Lung microvascular endothelial cell (primary cell): ENCODE measurements at places on chromosomes 4 and X. TPM values are rescaled to one million over a fixed set of nuclear protein-coding genes. Genes with fewer than 3 reads are reported as not detected.

- no peak for DNase-seq
Observed at GRCh38 chr4:102326951-102327350, 18.3 kb downstream of the SLC39A8 start.

DNA sequence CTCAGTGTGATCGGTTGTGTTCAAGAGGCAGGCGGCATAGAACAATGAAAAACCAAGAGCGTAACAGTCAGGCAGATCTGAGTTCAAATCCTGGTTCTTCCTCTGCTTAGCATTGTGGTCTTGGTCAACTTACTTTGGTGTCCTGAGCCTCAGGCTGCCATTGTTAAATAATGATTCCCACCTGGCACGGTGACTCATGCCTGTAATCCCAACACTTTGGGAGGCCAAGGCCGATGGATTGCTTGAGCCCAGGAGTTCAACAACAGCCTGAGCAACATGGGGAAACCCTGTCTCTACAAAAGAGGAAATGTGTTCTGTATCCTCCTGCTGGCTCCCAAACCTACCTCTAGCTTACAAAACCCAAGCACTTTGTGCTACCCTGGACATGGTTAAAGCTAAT is 129.0 kb upstream of the STX18 start:
- no peak for DNase-seq

- DNase-seq = peak; percentile 86
Observed at GRCh38 chrX:13087322-13088155, 43.1 kb upstream of the FAM9C start.

Gene STAP1
- not detected in 2 replicates for total RNA-seq

DNA sequence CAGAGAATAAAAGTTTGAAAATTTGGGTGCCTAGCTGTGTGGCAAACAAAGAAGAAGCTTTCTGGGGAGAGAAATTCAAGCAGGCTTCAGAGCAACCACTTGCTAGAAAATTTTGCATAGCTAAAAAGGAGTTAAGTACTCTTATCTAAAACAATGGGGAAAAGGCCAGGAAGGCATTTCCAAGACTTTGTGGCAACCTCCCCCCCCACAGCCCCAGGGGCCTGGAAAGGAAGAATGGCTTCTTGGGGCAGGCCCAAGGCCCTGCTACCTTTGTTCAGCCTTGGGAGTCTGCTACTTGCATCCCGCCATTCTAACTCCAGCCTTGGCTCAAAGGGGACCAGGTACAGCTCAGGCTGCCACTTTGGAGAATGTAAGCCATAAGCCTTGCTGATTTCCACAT is 102.2 kb downstream of the PTCHD1 start:
- no peak for DNase-seq

Gene CXXC4
- under 0.01 TPM in 1 of 2 replicates, not detected in the other for total RNA-seq

Gene C4orf54
- under 0.01 TPM in 1 of 2 replicates, not detected in the other for total RNA-seq

- no peak for DNase-seq
Observed at GRCh38 chr4:75830906-75831305, 71.3 kb downstream of the PPEF2 start.

DNA sequence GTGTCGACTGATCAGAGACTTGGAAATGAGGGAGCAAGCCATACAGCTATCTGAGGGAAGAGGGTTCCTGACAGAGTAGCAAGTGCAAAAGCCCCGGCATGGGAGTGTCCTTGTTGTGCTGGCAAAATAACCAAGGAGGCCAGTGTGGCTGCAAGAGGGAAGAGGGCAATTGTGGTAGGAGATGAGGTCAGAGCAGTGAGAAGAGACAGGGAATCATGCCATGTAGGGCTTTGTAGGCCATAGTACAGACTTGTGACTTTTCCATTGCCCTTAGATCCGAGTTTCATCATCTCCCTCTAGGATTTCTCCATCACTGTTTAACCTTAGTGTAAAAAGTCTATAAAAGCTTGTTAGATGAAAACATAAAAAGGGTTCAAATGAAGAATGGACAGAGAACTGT is 76.2 kb downstream of the DOCK11 start:
- no peak for DNase-seq

DNA sequence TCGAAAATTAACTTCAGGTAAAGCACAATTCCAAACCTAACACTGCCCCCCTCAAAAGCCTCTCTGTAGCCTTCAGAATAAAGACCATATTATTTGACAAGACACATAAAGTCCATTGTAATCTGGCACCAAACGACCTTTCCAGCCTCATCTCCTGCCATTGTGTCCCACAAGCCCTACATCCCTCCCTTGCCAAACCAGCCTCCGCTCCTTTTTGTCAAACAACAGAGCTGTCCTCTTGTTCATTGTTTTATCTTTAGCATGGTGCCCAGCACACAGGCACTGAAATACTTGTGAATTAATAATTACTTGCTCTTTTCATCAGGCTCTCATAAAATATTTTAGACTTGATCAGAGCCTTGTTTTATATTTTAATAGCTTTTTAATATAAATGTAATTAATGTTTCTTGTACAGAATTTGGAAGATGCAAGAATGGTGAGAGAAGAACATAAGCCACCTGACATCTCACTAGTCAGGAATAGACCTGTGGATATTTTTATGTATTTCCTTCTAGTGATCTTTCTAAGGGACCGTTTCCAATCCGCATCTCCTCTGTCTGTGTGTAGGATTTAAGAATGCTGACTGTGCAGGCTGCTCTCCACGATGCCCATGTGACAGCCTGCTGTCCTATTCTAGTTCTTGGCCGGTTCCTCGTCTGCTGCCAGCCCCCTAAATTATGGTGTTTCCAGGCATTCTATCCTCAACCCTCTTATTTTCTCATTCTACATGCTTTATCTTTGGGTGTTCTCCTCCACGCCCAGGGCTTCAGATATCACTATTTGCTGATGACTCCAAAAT is 3.0 kb upstream of the IRF2 start:
- no peak for DNase-seq

DNA sequence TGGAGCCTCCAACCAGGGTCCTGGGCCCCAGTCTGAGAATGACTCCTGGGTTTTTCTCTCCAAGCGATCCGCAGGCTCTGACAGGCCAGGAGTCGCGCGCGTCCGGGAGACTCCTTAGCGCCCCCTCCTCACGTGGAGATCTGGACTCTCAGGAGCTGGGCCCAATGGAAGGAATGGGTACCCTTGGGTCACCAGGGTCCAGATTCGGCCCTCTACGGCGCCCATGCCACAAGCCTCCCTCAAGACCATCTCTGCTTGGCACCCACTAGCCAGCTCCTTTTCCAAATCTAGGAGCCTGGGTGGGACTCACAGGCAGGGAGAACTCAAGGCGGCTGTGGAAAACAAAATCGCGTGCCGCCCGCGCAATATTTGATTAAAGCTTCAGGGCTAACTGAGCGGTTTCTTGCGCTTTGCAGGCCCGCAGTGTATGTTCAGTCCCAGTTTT is 7.1 kb downstream of the HAND2 start:
- DNase-seq = no peak

DNA sequence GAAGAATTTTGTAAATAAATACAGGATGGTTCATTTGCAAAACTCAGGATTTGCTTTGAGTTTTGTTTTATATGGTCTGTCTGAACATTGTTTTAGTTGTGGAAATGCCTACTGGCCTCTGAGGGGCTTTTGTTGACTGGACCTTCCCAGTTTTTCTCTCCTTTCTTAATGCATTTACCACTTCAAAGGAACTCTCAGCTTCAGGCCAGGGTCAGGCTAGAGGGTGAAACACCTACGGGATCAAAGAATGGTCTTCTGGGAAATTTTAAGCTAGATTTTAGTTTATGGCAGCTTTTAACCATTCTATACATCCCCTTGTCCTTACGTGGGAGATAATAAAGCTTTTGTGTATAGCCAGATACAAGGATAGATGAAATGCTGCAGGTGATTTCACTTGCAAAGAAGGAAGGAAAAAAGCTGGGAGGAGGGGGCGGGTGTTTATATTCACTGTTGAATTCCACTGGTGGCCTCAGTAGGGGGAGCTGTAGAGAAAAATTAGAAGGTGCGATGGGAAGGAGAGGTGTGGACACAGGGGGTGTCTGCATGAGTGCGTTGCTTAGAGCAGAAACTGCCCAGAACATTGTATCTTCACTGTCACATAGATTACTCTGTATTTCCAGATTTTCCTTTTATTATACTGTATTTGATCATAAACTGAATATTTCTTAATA is 151.8 kb downstream of the TSPAN5 start:
- DNase-seq = peak; percentile 33

Gene TBX22
- total RNA-seq = not detected in 2 replicates

Gene SLC6A14
- total RNA-seq = not detected in 2 replicates

DNA sequence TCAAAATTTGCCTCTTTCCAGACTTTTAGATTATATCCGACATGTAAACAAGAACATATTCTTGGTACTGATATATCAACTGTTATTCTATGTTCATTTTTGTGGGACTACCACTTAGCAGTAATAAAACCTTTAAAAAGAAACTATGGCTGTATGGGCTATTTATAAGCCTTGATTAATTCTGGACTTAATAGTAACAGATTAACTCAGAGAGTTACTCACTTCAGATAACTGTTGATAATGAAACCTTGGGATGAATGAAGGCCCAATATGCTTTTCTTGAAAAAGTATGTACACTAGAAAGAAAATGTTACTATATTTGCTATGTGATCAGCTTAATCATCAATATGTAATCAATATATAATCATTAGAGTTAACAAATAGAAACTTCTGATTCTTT is 595.9 kb upstream of the BOD1L1 start:
- no peak for DNase-seq

Gene VGLL1
- not detected in 2 replicates for total RNA-seq

Gene EDNRA
- under 0.01 and 0.22 TPM in 2 replicates for total RNA-seq

DNA sequence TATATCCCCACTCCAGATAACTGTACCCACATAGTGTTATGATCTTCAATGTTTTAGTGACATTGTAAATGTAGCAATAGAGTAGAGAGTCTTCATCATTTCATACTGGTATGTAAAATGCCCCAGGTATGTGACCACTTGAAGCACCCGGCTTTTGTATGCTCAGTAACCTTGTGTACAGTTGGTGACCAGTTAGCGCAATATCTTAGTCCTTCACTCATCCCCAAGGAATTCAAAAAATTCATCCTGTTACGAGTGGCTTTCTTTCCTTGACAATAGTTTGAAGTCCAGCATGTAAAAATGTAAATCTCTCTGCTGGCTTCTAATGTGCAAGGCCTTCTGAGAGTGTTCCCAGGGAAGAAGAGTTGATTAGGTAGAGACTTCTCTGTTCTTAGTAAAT is 145.6 kb downstream of the ARX start:
- DNase-seq = peak; percentile 1

- no peak for DNase-seq
Observed at GRCh38 chr4:2324891-2325290, 63.0 kb upstream of the MXD4 start.

DNA sequence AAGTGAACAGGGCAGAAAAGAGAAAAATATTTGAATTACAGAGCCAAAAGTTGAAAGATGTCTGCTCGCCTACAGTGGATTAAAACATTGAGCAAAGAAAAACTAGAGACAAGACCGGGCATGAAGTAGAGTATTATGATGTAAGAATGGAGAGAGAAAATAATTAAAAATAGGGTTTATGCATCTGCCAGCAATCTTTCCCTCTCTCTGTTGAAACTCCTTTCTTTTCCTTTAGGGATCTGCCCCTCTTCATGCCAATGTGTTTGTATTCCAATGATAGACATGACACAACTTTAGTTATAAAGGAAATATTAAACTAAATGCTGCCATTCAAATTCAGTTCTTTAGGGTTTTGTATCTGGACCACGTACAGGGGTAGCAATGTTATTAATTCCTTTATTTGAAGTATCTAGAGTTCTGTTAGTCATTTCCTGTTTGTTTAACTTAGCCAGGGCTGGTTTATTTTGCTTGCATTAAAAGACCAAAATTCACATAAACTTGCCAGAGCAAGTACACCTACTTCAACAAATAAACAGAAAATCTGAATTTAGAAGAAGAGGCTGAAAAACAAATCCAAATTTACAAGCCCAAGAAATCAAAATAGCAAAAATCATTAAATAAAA is 202.6 kb downstream of the SPOCK3 start:
- peak; percentile 7 for DNase-seq

Gene CNKSR2
- not detected in 2 replicates for total RNA-seq

Gene SATL1
- under 0.01 TPM in 1 of 2 replicates, not detected in the other for total RNA-seq

GRCh38 chr4:183098019-183098722 is 886 bp upstream of the WWC2 start:
- peak; percentile 58 for DNase-seq

Gene DCAF8L2
- not detected in 2 replicates for total RNA-seq

Gene CENPE
- total RNA-seq = 1.8 and 10.2 TPM in 2 replicates

Gene SLC4A4
- not detected in 2 replicates for total RNA-seq

Gene SHOX
- total RNA-seq = not detected in 2 replicates
